ENCODE measurements at places on chromosomes 6 and 20. TPM values are rescaled to one million over a fixed set of nuclear protein-coding genes. Genes with fewer than 3 reads are reported as not detected.

GRCh38 chr6:163438298-163438939, 23.9 kb downstream of the QKI start:
- no peak for DNase-seq
- H3K27me3 ChIP-seq: no peaks in the 10 kb centered on the region
- peaks cover 85% of the 10 kb centered on the region for H3K4me1 ChIP-seq
- no peak overlapping the region for H3K4me3 ChIP-seq
- H3K27ac ChIP-seq: no peak overlapping the region

The LPA gene
- total RNA-seq: 0.30 TPM

GRCh38 chr6:157239671-157240058, 83.7 kb downstream of the TMEM242 start:
- H3K27ac ChIP-seq: no peak overlapping the region

DNA sequence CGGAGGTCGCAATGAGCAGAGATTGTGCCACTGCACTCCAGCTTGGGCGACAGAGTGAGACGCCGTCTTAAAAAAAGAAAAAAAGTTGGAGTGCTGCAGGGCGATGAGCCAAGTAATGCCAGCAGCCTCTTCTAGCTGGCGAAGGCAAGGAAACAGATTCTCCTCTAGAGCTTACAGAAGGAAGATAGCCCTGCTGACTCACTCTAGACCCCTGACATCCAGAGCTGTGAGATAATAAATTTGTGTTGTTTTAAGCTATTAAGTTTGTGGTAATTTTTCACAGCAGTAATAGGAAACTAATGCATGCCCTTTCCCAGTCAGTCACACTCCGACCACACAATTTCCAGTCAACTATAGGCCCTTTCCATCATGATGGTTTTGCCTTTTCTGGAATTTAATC, 16.4 kb downstream of the PRSS16 start:
- no peak for DNase-seq
- H3K27me3 ChIP-seq: peaks cover 79% of the 10 kb centered on the region
- H3K27ac ChIP-seq: no peak overlapping the region
- no peaks in the 10 kb centered on the region for H3K36me3 ChIP-seq

- H3K4me1 ChIP-seq: peaks cover 10% of the 10 kb centered on the region
- no peak overlapping the region for H3K4me3 ChIP-seq
- DNase-seq: no peak
- H3K27me3 ChIP-seq: no peaks in the 10 kb centered on the region
Measured at GRCh38 chr6:37209461-37210205, 39.7 kb downstream of the PIM1 start.

GRCh38 chr6:114862819-114863218, 520.0 kb upstream of the HS3ST5 start:
- H3K36me3 ChIP-seq: no peaks in the 10 kb centered on the region
- H3K4me1 ChIP-seq: no peaks in the 10 kb centered on the region
- no peak overlapping the region for H3K4me3 ChIP-seq
- H3K27ac ChIP-seq: no peak overlapping the region
- no peak for DNase-seq
- no peaks in the 10 kb centered on the region for H3K27me3 ChIP-seq

The CALHM6 gene
- total RNA-seq: 9.1 TPM

The BPIFA1 gene
- 28.4 TPM for total RNA-seq

DNA sequence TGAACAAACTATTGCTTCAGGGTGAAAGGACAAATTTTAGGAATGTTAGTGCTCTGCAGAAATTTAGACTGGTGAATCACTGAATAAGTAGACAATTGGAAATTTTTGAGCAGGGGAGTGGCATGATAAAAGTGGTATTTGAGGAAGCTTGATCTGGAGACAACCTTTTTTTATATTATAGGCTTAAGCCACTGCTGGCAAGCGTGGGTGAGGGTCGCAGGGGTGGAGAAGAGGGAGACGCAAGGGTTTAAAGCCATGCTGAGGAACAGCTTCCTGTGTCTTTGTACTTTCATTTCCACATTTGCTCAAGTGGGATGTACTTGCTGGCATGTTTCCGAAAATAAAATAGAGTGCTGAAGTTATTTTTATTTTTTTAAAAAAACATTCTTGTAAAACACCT, 23.7 kb downstream of the NCOA7 start:
- no peaks in the 10 kb centered on the region for H3K36me3 ChIP-seq
- H3K27ac ChIP-seq: peak overlapping the region; percentile 54
- peaks cover 92% of the 10 kb centered on the region for H3K4me1 ChIP-seq
- no peak for DNase-seq
- H3K4me3 ChIP-seq: peak overlapping the region; percentile 17

- DNase-seq: peak; percentile 57
- H3K4me1 ChIP-seq: peaks cover 23% of the 10 kb centered on the region
- no peaks in the 10 kb centered on the region for H3K27me3 ChIP-seq
- peak overlapping the region; percentile 92 for H3K27ac ChIP-seq
- H3K4me3 ChIP-seq: peak overlapping the region; percentile 88
- H3K36me3 ChIP-seq: peaks cover 5% of the 10 kb centered on the region
Measured at GRCh38 chr6:42978487-42978838, 518 bp downstream of the PEX6 start.

The NELFE gene
- 47.0 TPM for total RNA-seq

GRCh38 chr6:52718550-52718949, 44.7 kb downstream of the GSTA2 start:
- DNase-seq: no peak
- H3K4me1 ChIP-seq: no peaks in the 10 kb centered on the region
- H3K4me3 ChIP-seq: no peak overlapping the region
- H3K36me3 ChIP-seq: no peaks in the 10 kb centered on the region

The CYB5R4 gene
- 35.4 TPM for total RNA-seq

GRCh38 chr20:37387519-37388269, 41.8 kb downstream of the SRC start:
- no peak overlapping the region for H3K4me3 ChIP-seq
- no peak overlapping the region for H3K27ac ChIP-seq
- H3K4me1 ChIP-seq: peaks cover 13% of the 10 kb centered on the region
- peak; percentile 26 for DNase-seq

DNA sequence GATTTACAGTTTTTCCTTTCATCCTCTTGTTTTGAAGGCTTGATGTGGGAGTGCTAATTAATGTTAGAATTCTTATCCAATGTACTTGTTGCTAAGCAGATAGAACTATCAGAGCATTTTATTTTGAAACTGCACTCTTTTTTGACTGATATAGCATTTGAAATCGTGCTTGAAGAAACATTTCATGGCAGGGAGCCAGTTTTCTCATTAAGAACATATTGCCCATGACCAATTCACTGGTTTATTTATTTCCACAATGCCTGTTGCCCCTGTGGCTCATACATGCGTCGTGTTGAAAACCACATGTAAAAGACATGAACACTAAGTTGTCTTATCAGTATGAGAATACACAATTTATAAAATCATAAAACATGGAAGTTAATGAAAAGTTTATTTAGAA, 479.7 kb upstream of the FLRT3 start:
- H3K36me3 ChIP-seq: no peaks in the 10 kb centered on the region
- no peak overlapping the region for H3K4me3 ChIP-seq
- no peak for DNase-seq
- H3K27ac ChIP-seq: no peak overlapping the region

DNA sequence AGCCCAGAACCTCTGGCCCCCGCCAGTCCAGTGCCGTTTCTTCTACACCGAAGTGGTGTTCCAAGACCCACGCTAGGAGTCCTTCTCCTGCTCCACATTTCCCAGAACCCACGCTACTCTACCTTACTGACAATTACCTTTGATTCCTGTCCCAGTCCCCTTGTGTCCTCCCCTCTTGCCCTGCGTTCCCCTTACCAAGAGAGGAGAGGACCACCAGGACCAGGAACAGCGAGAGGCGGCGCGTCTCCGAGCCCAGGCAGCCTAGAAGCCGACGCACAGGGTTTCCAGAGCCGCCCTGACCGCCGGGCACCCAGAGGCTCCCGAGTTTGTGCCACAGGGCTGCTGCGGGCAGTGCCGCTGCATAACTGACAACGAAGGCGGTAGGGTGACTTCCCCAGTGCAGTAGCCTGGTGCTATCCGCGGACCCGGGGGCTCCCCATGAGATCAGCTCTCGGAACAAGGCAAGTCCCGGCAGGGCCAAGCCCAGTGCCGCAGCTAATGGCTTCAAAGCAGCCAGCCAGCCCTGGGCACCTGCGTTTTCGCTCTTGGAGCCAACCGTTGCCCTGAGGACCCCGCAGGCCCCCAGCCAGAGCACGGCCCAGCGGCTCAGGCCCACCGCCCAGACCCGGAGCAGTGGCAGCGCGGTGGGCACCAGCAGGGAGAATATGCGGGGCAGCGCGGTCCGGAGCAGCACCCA, 512 bp downstream of the TAP1 start:
- no peaks in the 10 kb centered on the region for H3K27me3 ChIP-seq
- H3K4me3 ChIP-seq: peak overlapping the region; percentile 93
- H3K4me1 ChIP-seq: peaks cover 52% of the 10 kb centered on the region
- DNase-seq: peak; percentile 76
- peak overlapping the region; percentile 97 for H3K27ac ChIP-seq
- H3K36me3 ChIP-seq: peaks cover 59% of the 10 kb centered on the region

Measured in lower lobe of right lung (tissue), 2 donors.